ENCODE measurements at places on chromosomes 1 and 21. TPM values are rescaled to one million over a fixed set of nuclear protein-coding genes. Genes with fewer than 3 reads are reported as not detected.

- DNase-seq = no peak
These were observed 11.1 kb upstream of the ATF3 start for GRCh38 chr1:212597487-212597886.

PLEKHG5 gene
- 1.8 TPM for total RNA-seq

- DNase-seq = no peak
These were observed 94.5 kb downstream of the OLFM3 start for GRCh38 chr1:101902199-101902598.

DNA sequence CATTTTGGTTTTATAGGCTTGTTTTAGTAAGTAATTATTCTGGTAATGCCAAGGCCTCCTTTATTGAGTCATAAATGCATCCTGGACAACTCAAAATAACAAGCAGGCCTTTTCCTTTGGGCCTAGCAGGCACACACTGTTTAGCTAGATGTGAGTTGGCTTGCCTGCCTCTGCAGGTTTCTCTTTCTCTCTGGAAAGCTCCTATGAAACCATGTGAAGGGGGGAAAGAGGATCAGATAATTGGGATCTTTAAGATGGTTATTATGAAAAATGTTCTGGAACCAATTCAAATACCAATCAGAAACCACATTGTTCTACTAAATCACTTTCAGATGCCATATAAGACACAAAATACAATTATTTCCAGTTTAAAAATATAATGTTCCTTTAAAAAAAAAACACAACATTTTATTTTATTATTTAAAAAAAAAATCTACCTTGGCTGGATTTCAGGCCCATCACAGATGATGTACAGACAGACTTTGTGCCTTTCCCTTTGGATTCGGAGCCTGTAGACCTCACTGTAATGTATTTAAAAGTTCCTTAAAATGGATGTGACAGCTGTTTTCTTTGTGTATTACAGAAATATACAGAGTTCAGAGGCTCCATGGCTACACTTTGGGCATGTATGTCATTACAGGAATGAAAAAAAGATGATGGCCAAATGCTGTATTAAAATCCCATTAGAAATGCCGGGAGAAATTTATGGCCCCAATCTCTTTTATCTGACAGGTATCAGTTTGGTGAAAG, 80.2 kb downstream of the NTMT2 start:
- no peak for DNase-seq

DNA sequence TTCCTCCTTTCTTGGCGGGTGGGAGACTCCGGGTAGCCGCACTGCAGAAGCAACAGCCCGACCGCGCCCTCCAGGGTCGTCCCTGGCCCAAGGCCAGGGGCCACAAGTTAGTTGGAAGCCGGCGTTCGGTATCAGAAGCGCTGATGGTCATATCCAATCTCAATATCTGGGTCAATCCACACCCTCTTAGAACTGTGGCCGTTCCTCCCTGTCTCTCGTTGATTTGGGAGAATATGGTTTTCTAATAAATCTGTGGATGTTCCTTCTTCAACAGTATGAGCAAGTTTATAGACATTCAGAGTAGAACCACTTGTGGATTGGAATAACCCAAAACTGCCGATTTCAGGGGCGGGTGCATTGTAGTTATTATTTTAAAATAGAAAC, 2.5 kb downstream of the OLIG2 start:
- DNase-seq = no peak

GRCh38 chr1:183651612-183652011, 1.5 kb downstream of the APOBEC4 start:
- no peak for DNase-seq

AMY1C gene
- total RNA-seq = not detected

DNA sequence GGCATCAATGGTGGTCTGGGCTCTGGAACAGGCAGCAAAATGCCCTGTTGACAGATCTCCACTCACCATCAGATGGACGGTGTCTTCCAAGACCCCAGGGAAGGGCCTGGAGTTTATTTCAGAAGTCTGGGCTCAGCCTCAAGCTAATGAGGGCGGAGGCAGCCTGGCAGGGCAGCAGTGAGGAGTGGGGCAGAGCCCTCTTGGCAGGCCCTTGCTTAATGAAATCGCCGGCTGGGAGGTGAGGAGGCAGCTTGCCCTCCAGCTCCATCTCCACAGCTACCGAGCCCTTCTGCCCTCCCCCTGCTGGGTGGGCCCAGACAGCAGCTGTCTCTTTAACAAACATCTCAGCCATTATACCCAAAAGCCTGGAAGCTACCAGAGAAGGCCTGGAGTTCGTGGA, 22.0 kb upstream of the GRIK3 start:
- no peak for DNase-seq

ASCL5 gene
- total RNA-seq = not detected

CLCNKB gene
- total RNA-seq = not detected

AMY1A gene
- total RNA-seq = not detected

Data from gastrocnemius medialis (tissue), 4 donors.